Activated B cell treated with CpG ODN at 0.5 μM for 24 hours (primary cell): ENCODE measurements at places on chromosomes 3 and 15.

DNA sequence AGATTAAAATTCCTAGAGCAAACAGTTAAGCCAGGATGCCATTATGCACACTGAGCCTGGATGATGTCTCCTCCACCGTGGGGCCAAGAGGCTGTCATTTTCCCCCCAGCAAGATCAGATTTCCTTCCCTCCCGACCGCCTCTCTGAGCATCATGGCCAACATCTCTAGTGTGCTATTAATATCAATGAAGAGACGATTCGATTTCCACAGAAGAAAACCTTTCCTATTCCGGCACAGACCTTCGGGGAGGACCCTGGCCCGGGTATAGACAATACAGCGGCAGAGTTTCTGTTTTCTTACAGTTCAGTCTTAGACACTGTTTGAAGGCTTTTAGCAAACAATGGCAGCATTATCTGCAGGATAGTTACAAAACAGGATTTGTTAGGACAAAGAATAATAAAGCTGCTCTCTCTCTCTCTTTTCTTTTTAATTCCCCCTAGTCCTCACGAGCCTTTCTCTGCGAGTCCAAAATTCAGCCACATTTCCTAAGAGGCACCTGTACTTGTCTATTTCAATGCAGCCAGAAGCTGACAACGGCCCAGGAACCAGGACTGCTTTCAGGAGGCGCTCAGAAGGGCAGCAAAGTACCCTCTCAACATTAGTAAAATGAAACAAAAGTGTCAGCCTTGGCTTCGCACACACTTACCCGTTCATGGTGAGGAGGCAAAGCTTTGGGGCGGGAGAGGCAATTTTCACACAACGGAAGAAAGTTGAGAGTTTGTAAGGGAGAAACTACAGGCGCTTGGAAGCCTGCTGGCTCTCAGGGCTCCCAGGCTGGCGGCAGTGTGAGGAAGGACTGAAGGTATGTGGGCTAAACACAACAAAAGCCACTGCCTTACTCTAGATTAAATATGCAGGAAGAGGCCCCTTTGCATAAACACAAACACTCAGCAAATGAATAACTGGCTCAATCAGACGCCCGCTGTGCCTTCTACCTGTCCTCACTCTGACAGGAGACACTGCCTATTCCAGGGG, 278.0 kb downstream of the FOXP1 start:
- DNase-seq = no peak

- no peak for DNase-seq
These were observed 16.7 kb upstream of the RAMAC start for GRCh38 chr15:82969353-82969752.

GRCh38 chr3:195149292-195150030, 121.5 kb downstream of the XXYLT1 start:
- DNase-seq = no peak

DNA sequence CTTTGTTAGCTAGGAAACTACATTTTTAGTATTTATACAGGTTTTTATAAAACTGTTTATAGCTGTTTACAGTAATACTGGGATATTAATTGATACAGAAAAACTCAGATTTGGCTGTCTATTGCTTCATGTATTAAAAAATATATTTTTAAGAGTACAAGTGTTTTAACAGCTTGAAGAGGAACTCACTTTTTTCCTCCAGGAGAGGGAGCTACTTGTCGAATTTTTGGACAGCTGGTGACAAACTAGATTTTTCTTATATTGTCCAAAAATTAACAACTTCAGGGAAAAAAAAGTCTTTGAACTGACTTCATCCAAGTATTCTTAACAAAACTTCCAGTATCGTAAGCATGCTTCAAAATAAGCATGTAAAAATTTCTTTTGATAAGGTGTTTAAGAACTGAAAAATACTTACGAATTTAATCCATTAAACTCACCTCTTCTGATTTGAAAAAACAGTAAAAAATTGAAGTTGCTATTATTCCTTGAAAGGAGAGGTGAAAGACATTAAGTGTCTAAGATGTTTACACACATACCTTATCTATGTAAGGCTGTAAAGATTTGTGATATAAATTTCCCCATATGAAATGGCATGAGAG, 4.0 kb downstream of the DIPK2A start:
- no peak for DNase-seq

GRCh38 chr3:27311400-27311799, 57.8 kb downstream of the NEK10 start:
- no peak for DNase-seq

GRCh38 chr3:52979190-52979983, 66.5 kb downstream of the SFMBT1 start:
- no peak for DNase-seq

DNA sequence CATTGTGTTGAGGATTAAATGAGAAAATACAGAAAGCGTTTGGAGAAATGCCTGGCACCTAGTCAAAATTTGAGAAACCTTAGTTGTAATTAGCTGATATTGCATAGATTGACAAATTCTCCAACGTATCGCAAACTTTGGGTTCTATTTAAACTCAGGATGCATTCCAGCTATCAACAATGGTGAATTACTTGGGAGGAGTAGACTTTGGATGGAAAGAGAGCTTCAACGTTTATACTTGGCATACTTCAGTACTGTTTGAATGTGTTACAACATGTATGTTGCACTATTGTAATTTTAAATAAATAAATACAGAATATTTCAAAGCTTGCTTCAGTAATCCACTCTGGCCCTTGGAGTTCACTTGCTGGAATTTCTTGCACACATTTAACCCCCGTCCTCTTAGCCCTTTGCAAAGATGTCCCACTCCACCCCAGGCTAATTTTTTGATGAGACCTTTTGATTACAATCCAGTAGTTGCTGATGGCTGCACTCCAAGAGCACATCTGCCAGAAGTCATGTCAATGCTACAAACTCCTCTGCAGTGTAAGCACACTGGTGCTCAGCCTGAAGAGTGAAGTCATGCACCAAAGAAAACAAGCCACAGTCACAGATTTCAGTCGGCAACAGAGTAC, 4.7 kb upstream of the DIS3L start:
- DNase-seq = no peak

- no peak for DNase-seq
These were observed 18.0 kb upstream of the SLTM start for GRCh38 chr15:58951388-58952007.

GRCh38 chr15:70094690-70095311, 2.9 kb downstream of the TLE3 start:
- no peak for DNase-seq

DNA sequence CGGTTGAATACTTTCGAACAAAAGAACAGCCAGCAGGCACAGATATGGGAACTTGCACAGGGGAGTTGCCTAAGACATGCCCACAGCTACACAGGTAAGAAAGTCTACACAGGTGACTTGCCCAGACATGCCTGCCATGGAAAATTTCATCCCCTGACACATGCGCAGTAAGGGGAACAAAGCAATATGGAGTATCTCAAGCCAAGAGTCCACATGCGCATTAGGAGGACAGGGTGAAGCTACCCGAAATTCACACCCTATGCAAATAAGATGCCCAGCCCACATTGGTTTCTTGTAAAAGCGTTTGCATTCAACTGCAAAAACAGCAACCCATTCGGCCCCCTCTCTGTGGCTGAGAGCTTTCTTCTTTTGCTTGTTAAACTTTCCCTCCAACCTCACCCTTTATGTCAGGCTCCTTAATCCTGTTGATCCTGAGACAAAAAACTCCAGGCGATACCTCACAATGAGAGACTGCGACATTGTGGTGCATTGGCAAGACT, 49.3 kb upstream of the TRPM1 start:
- no peak for DNase-seq

GRCh38 chr15:33016405-33017024, 178.0 kb downstream of the FMN1 start:
- DNase-seq = no peak

GRCh38 chr15:100859970-100860828, 19.4 kb upstream of the ALDH1A3 start:
- no peak for DNase-seq

GRCh38 chr3:12622335-12622734, 41.6 kb downstream of the RAF1 start:
- no peak for DNase-seq
